Activated naive CD4-positive, alpha-beta T cell (primary cell): ENCODE measurements at places on chromosomes 5 and 9.

DNA sequence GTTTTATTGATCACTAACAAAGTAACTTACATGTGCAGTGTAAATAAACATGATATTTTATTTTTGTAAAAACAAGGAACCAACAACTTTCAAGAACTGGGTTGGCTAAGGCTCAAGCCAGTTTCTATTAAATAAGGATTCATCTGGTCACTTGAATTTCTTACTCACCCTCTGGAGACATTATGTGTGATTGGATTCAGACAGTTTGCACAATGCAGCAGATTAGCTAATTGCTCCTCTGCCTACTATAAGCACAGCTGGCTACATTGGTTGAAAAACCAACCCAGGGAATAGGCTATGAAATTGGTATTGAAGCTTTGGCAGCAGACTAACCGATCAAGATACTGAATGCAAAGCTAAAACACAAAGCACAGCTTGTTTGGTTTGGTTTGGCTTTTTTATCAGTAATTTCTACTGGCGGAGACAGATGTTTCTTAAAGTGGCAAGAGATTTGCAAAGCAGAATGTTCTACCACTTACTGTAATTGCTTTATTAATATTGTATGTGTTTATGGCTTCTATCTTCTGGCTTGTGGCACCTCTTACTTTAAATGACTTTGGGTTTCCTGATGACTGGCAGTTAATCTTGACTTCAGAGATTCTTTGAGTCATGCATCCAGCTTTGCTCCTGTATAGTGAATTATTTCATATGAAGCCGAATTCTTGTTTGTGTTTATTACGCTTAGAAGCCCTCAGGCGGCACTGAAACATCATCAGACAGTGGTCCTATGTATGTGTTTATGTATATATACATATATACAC is 231.5 kb downstream of the MPDZ start:
- DNase-seq: no peak

DNA sequence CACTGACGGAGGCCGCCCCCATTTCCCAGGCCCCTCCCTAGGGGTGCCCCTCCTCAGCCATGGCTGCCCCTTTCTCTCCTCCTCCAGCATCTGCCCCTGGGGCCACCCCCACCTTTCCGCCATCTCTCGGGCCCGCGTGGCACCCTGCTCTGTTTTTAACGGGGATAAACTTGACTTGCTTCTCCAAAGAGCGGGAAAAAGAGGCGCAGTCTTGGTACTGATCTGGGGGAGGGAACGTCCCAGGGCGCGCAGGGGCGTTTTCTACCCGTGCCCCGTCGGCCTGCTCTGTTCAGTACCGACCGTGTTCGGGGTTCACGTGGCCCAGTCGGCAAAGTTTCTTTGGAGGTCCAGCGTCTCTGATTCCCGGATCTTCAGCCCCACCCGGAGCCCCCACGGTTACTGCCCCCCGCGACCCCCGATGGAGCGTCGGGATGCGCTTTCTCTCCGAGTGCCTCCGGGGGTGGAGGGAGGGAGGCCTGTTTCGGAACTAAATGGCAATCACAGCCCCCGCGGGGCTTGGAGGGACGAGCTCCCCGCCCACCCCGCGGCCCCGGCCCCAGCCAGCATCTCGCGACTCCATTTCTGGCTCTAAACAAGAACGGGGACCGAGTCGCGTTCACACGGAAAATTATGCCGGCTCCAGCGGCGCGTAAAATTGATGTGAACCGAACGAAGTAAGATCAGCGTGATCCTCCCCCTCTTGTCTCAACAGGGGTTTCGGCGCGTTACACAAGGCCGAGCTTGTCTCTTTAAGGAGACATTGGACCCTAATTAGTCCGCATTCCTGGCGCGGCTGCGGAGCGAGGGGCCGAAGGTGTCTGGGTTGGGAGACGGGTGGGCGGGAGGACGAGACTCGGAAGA is 1.1 kb upstream of the TLE4 start:
- peak; percentile 46 for DNase-seq

DNA sequence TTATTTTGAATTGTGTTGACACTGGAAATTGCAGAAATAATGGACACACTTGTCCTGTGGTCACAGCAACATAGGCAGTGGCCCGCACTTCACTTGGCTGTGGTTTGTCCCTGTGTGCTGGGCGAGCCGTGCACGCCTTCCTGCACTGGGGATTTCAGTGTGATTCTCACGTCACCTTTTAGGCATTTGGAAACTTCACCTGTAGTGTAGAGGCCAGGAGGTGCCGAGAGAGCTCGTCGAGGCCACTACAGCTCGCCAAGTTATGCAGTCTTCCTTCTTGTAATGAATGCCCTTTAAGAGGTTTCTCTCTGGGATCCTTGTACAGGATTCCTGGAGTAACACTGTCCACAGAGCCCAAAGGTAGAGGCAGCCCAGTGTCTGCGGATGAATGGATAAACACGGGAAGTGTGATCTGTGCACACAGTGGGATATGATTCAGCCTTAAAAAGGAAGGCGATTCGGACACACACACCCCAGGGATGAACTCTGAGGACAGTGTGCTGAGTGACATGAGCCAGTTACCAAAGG is 14.7 kb downstream of the TRAF2 start:
- DNase-seq: no peak

GRCh38 chr5:141172381-141173204 is at the start of gene PCDHB7:
Gene PCDHB7, plus strand, starts transcription at chr5:141172644. Its CDS starts 192 bp downstream, at chr5:141172836.
- no peak for DNase-seq

DNA sequence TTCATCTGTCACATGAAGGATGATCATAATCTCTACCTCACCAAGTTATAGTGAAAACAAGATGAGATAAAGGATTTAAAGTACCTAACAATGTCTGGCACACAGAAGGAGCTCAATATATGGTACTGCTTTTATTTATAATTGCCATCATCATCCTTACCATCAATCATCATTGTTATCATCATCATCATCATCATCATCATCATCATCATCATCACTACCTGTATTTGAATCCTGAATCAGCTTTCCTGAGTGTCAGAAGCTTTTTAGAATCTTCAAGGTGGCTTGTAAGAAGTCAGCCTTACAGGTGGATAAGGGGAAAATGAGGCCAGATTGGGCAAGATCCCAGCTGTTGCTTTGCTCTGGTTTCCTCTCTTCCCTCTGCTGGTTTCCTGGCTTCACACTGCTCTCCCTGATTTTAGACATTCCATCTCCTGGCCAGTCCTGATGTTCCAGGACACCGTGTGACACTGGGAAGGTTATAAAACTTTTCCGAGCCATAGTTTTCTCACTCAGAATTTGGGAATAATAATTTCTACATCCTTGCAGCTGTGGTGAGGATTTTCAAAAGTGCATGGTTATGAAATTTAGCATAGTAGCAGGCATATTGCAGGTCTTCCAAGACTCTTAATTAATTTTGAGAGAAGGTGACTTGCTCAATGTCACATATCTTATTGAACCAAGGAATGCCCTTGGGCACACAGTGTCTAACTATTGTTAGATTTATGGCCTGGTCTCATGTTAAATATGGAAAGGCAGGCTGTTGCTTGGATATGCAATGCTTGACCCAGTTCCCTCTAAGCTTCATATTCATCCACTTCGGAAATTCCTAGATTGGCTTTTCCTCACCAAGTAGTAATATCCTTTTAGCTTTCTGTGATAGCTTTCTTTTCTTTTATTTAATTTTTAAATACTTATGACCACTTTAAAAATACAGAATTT is 160.7 kb downstream of the TMEM38B start:
- DNase-seq: no peak

- DNase-seq: no peak
Measured at GRCh38 chr5:101067429-101067828, 164.3 kb upstream of the ST8SIA4 start.

- DNase-seq: no peak
Measured at GRCh38 chr5:108898707-108899106, 151.0 kb downstream of the FER start.
